Dorsolateral prefrontal cortex (tissue), 122 donors: ENCODE measurements at places on chromosomes 1 and 21. TPM values are rescaled to one million over a fixed set of nuclear protein-coding genes. Genes with fewer than 3 reads are reported as not detected.

Gene OR2AK2
- total RNA-seq: 6.5 TPM

DNA sequence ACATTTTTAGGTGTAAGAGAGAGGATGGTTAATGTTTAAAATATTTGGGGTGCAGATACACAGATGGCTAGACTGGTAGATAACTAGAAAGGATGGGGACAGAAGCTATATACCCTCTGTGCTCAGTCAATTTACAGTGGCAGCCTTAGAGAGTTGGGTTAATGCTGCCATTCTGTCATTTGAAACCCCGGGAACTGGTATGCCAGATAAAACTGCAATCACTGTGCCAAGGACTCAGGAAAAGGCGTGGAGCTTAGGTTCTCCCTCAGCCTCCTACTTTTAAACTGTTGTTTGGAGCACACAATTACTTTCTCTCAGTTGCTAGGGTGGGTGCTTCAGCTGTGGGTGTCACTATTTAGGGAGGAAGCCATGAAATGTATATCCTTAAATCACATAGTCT, 90.0 kb upstream of the HNRNPU start:
- no peak for DNase-seq

GRCh38 chr1:168654198-168654915, 74.6 kb downstream of the DPT start:
- DNase-seq: no peak

GRCh38 chr1:41907446-41907845, 11.3 kb downstream of the HIVEP3 start:
- no peak for DNase-seq

GRCh38 chr21:28959367-28960099, 33.1 kb downstream of the LTN1 start:
- DNase-seq: no peak

- DNase-seq: no peak
Measured at GRCh38 chr1:3478187-3478586, 23.7 kb downstream of the ARHGEF16 start.

GRCh38 chr1:152759453-152760173, 1.8 kb downstream of the KPRP start:
- no peak for DNase-seq

- DNase-seq: no peak
Measured at GRCh38 chr1:37487619-37487984, 13.2 kb downstream of the ZC3H12A start.

DNA sequence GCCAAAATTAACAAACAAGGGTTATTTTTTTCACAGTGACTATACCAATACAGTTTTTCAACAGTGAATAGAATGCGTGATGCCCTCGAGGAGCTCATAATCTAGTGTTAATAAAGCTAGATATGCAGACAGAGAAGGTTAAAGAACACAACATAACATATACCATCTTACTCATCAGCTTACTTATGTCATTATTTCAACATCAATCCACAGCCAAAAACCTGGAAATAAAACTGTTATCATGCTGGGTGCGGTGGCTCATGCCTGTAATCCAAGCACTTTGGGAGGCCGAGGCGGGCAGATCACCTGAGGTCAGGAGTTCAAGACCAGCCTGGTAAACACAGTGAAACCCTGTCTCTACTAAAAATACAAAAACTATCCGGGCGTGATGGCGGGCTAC, 6.1 kb downstream of the STX6 start:
- DNase-seq: no peak

DNA sequence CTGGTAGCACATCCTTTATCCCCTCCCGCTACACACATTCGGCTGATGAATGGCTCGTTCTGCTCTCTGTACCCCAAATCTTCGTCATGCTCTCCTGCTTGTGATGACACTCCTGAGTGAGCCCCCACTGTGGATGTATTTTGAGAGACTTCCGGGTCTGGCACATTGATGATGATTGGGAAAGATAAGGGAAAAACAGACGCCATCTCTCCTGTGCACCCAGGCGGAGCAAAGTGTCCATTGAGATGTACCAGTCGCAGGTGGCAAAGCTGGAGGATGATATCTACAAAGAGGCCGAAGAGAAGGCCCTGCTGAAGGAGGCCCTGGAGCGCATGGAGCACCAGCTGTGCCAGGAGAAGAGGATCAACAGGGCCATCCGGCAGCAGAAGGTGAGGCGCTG, 27.9 kb upstream of the EFHD2 start:
- DNase-seq: no peak

DNA sequence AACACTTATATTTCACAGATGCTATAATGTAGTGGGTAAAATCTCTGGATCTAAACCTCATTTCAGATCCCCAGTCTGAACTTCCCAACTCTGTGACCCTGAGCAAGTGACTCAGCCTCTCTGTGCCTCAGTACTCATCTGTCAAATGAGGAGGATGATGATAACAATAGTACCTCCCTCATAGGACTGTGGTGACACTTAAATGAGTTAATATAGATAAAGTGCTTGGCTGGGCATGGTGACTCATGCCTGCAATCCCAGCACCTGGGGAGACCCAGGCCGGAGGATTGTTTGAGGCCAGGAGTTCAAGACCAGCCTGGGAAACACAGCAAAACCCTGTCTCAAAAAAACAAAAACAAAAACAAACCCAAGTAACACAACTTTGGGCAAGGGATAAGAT, 4.7 kb upstream of the ECE1 start:
- no peak for DNase-seq

- no peak for DNase-seq
Measured at GRCh38 chr1:51331206-51332100, 1.1 kb upstream of the TTC39A start.

- no peak for DNase-seq
Measured at GRCh38 chr1:43910343-43910742, 23.3 kb upstream of the ARTN start.

DNA sequence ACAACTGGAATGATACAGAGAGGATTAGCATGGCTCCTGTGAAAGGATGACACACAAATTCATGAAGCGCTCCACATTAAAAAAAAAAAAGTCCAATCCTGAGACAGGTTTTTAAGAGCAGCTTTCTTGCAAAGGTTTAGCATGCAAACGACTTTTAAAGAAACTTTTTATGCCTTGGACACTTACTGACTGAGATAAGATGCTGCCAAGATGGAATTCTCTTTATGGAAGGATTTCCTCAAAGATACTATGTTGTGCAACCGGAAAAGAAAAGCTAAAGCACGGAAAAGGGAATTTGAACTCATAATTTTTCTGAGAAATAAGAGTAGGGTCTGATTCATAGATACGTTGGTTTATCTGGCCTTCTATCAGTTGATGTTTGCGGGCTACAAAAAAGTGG, 27.3 kb downstream of the PIGP start:
- DNase-seq: no peak

- no peak for DNase-seq
Measured at GRCh38 chr1:10989095-10989494, 23.4 kb upstream of the TARDBP start.

DNA sequence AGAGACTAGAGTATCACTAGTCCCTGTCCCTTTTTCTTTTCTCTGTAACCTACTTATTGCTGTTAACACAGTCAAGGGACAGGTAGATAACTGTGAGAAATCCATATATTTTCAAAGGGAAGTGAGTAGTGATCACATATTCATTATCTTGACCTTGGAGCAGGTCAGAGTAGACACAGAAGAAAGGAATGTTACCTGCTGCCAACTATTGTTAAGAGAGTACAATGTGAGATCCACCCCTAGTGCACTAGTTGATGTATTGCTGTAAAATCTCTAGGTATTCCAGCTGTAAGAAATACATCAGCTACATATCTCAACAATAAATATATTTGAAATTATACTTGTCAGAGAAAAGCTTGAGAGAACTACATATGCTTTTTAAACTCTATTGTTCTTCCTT, 68.7 kb upstream of the ADGRL2 start:
- no peak for DNase-seq

- no peak for DNase-seq
Measured at GRCh38 chr1:190507357-190507756, 29.7 kb upstream of the BRINP3 start.

DNA sequence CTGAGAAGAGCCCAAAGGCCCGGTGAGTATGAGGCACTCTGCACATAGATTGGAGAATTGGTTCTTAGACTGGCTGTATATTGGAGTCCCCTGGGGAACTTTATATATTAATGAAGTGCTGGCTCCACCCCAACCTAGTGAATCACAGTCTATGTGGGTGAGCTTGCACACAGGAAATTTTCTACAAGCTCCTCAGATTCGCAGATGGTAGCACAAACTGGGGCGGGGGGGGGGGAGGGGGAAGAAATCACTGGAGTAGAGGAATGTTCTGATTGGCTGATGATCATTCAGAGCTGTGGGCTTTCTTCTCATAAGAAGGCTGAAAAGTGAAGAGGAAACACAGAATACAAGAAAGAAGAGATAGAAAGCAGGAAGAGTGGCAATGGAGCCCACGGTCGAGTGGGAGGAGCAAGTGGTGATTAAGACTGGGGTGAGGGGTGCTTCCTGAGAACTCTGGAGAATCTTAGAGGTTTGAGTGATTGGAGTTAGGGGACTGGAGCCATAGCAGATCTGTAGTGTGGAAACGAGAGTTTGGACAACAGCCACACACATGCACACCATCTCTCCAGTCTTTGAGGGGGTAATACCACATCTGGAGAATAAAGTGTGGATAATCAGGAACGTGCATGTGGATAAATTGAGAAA, 465.9 kb upstream of the DAB1 start:
- no peak for DNase-seq

DNA sequence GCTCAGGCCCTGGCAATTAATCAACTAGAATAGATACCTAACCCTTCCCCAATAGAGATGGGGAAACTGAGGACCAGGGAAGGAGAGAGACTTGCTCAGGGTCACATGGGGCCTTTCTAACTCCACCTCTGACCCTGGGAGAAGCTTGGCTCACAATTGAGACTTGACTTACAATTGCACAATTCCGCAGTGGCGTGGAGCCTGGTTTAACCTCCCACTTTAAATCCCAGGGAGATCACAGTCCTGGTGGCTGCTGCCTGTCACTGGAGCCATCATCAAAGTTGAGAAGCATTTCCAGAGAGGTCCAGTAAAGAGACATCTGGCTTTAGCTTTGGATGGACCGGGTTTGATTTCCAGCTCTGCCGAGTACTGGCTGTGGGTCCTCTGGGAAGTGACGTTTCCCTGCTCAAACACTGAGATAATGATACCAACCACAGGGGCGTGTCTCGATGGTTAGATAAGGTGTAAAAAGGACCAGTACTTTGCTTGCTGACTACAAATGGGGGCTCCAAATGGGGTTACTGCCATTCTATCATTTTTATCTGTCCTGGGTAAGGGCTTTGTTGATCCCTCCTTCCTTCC, 39.3 kb downstream of the TRIM62 start:
- DNase-seq: no peak

- DNase-seq: no peak
Measured at GRCh38 chr1:248183996-248184395, 9.4 kb downstream of the OR2M2 start.

GRCh38 chr1:225280563-225280962, 147.3 kb downstream of the LBR start:
- no peak for DNase-seq

- no peak for DNase-seq
Measured at GRCh38 chr1:230156536-230156935, 89.5 kb downstream of the GALNT2 start.

GRCh38 chr1:21901473-21901847, 35.6 kb downstream of the HSPG2 start:
- no peak for DNase-seq

GRCh38 chr1:99669376-99669775, 23.5 kb downstream of the PALMD start:
- no peak for DNase-seq

- no peak for DNase-seq
Measured at GRCh38 chr1:218537122-218537913, 192.2 kb downstream of the TGFB2 start.
